Activated effector memory CD4-positive, alpha-beta T cell treated with Interleukin-2 at 50 U/mL for 16 hours (primary cell): ENCODE measurements at places on chromosomes 7 and 10.

- DNase-seq = no peak
These were observed 259.8 kb downstream of the DIP2C start for GRCh38 chr10:429696-430095.

DNA sequence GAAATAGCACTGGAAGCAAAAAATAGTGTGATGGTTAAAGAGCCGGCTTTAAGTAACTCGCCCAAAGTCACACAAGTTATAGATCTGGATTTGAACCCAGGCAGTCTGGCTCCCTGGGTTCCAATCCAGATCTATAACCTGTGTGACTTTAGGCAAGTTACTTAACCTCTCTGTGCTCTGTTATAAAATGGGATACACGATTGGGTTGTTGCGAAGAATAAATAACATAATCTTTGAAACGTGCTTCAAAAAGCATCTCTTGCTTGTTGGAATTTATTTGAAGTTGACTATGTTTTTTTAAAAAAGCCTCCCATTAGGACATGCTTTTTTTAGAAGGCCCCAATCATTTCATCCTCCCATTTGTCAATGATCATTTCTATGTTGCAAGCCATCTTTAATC is 3.5 kb upstream of the LCOR start:
- no peak for DNase-seq

GRCh38 chr10:3750854-3751253 is 34.2 kb downstream of the KLF6 start:
- DNase-seq = no peak

GRCh38 chr10:86775056-86775869 is 18.8 kb downstream of the BMPR1A start:
- DNase-seq = no peak

DNA sequence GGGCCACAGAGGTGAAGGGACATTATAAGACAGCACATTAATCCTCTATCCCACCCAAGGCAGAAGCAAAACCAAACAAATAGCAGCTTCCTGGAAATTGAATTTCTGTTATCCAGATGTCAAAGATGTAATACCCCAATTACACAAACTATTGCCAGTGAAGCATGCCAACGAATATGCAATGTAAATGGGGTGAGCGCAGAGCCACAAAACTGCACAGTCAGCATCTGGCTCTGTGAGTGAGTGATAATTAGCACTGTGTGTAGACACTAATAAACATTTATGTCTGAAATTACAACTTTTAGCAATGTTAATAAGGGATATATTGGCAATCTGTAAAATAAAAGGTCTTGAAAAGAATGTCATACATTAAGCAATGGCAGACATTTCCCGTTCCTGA is 3.2 kb downstream of the BEND7 start:
- DNase-seq = no peak

GRCh38 chr10:113359655-113360054 is 193.2 kb upstream of the HABP2 start:
- DNase-seq = no peak

- no peak for DNase-seq
These were observed 31.5 kb downstream of the FGFR2 start for GRCh38 chr10:121566755-121567154.

DNA sequence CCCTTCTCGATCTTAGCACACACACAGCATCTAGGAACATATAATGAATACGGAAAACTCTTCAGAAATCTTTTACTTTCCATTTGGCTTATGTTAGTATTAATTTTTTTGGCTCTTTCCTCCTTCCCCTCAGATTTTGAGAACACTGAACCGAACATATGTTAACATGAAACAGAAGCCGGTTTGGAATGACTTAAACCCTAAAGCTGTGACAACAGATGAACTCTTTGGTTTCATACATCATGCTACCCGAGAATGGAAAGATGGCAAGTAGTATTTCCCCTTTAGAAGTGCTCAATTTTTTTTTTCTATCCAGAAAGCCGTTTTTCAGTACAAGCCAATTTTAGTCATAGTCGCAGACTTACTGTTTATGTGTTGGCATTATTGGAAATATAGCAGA is 164.7 kb downstream of the DNAH11 start:
- no peak for DNase-seq

DNA sequence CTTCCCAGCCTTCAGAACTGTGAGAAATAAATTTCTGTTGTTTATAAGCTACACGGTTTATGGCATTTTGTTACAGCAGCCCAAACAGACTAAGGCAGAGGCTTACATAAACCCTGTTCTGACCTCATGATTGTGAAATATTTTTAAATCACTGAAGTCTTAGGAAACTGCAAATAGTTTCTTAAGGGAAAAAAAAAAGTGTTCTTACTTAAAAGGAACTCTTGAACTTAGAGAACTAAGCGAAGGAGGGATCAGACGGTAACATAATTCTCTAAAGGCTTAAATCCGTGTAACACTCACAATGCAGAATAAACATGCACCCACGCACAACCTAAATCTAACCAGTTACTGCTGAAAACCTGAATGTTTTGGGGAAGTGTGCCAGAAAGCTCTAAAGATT is 749.1 kb upstream of the LRRTM3 start:
- DNase-seq = no peak

GRCh38 chr10:30823651-30824050 is 194.1 kb upstream of the LYZL2 start:
- no peak for DNase-seq

DNA sequence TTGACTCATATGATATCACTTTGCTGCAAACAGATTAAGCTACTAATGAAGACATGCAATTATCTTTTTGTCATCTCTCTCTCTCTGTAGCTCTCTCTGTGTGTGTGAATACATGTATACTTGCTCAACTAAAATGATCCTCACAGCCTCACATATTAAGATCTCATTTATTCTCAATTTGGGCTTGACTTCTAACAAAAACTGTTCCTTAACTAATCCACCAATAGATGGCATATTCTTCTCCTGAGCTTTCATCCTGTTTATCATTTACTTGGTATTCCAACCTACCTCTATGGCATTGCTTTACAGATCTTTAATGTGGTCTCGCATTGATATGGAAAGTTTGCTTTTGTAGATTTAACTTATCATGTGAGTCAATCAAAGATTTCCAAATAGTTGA is 540.4 kb downstream of the CNTNAP2 start:
- DNase-seq = no peak

- DNase-seq = no peak
These were observed 12.8 kb upstream of the COL17A1 start for GRCh38 chr10:104098358-104098925.

- no peak for DNase-seq
These were observed 18.4 kb downstream of the TRIM24 start for GRCh38 chr7:138478499-138478908.

DNA sequence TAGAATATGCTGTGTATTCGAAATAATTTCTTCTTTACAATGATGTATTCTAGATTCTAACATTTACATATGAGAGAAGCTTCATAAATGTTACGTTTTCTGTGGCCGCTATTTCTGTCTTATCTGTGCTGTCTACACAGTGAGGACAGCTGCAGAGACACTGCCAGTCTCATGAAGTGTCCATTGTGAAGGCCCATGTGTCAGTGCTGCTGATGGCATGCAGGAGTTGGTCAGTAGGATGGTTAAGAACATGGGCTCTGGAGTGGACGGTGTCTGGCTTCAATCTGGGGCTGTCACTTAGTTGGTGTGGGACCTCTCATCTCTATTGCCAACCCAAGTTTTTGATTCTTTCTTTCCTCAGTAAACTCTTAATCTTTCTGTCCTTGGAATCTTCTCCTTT is 137.3 kb downstream of the SDK1 start:
- no peak for DNase-seq

- no peak for DNase-seq
These were observed 816.7 kb downstream of the MAGI2 start for GRCh38 chr7:78636727-78637126.

GRCh38 chr10:16199216-16199615 is 237.6 kb upstream of the PTER start:
- no peak for DNase-seq

- DNase-seq = no peak
These were observed 253.0 kb downstream of the AGMO start for GRCh38 chr7:15308821-15309220.

GRCh38 chr7:12705878-12706277 is 18.4 kb downstream of the ARL4A start:
- DNase-seq = no peak

- no peak for DNase-seq
These were observed 58.5 kb downstream of the CPVL start for GRCh38 chr7:29087840-29088170.
